Stimulated activated CD4-positive, alpha-beta T cell treated with anti-CD3 and anti-CD28 coated beads, Interleukin-15, amount 100 ng/mL, for 48 hours (primary cell): ENCODE measurements at places on chromosomes 7 and 10.

- no peak for DNase-seq
Observed at GRCh38 chr7:24917510-24918239, 62.3 kb downstream of the OSBPL3 start.

DNA sequence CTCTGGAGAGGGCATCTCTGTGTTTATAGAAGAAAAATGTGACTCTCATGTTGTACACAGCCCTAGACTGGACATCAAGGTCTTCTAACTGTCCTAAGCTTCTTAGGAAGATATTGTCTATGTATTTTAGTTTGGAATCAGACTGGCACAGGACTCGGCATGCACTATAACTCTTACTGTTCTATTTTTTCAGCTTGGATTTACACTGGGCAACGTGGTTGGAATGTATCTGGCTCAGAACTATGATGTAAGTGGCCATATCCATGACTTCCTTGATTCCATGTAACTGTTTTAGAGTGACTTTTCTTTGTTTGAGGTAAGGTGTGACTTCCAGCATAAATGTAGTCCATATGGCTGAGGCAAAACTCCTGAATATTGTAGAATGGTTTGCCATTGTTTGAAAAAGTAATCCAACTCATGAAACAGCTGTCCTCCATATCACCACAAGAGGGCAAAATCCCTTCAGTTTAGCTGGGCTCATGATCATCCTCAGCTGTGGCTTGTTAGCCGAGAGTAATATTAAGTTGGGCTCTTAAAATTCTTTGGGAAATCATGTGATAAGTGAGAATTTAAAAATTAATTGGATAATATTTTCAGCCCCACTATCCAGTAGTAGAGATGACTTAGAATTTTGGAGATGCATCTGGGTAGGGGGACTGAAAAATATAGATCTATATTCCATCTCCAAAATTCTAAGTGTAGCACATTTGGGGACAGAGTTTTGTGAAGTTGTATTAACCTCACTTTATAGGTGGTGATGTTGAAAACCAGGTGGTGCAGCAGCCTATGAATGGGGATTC, 10.4 kb downstream of the STMP1 start:
- no peak for DNase-seq

- DNase-seq: no peak
Observed at GRCh38 chr7:73726083-73726466, 6.6 kb upstream of the STX1A start.

GRCh38 chr10:1085258-1085657, 29.1 kb downstream of the WDR37 start:
- DNase-seq: no peak

GRCh38 chr10:25017154-25017590, 760 bp downstream of the THNSL1 start:
- no peak for DNase-seq

DNA sequence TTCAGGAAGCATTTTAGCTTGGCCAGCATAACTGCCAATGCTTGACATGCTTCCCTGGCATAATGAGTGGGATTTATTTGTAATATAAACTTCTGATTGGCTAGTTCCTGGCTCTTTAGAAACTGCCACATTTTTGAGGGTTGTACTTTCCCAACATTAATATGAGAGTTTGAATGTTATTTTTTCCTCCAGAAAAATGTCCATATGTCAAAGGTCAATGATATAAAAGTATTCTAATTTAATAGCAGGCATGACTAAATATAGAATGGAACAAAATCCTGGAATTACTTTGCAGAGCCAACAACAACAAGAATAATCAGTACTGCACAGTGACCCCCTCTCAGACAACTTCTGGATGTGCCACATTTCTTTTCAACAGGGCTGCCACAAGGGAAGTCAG, 352.6 kb downstream of the PRPF18 start:
- DNase-seq: no peak

GRCh38 chr10:59779756-59780533, 26.7 kb upstream of the MRLN start:
- no peak for DNase-seq

GRCh38 chr7:110944966-110945644, 145.8 kb upstream of the LRRN3 start:
- DNase-seq: no peak
